SHP77 (cell line): ENCODE measurements at places on chromosomes 3 and 15.

DNA sequence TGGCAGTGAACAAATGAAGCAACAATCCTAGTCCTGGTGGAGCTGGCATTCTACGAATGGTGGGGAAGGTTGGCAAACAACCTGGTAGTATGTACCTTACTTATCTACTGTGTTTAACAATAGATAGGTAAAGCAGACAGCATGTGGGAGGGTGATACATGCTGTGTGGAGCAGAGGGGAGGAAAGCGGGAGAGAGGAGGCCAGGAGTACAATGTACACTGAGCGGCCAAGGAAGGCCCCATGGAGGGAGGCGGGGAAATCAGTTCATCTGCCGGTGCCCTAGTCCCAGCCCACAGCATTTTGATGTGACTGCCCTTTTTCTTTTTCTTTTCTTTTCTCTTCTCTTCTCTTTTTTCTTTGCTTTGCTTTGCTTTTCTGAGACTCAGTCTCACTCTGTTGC is 5.3 kb upstream of the RHCG start:
- DNase-seq, result no peak

- DNase-seq, result no peak
Measured at GRCh38 chr3:127870156-127870555, 44.9 kb upstream of the KBTBD12 start.

DNA sequence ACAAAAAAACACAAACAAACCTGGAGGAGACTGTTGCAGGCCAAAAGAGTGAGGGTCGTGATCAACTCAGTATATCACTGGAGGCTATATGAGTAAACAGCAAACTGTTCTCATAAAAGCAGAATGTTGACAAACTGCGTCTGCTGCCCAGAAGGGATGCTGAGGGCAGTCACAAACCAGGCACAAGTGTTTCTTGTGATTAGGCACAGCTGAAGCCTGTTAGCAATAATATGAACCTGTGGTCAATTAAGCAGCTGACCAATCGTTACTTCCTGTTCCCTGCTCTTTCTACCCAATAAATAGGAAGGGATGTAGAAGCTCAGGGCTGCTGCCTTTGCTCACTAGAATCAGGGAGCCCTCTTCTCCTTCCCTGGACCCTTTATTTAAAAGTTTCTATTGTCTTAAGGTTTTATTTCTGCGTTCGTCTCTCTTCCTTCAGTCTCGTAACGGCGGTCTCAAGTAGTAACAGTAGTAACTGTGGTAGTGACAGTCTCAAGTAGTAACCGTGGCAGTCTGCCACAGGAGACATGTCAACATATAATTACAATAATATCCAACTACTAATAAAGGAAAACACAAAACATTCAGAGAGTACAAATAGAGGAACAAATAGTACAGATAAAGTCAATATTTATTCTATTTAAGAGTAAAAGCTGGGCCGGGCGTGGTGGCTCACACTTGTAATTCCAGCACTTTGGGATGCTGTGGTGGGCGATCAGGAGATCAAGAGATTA is 698.4 kb upstream of the CCDC54 start:
- DNase-seq, result no peak

DNA sequence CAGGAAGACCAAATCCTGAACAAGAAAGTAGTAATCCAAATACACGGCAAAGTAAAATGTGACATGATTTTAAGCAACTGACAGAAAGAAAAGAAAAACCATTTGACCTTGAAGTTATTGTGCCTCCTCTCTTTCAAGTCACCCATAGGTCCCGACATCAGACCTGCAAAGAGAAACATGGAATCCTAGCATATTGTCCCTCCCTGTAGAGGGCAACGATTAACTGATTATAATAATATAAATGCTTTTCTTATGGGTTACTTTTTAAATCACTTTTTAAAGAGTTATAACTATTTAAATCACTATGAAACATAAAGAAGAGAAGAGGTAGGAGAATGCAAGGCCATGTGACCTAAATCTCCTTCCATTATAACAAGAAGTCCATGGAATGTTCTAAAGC is 143.2 kb upstream of the LIPC start:
- DNase-seq, result no peak

DNA sequence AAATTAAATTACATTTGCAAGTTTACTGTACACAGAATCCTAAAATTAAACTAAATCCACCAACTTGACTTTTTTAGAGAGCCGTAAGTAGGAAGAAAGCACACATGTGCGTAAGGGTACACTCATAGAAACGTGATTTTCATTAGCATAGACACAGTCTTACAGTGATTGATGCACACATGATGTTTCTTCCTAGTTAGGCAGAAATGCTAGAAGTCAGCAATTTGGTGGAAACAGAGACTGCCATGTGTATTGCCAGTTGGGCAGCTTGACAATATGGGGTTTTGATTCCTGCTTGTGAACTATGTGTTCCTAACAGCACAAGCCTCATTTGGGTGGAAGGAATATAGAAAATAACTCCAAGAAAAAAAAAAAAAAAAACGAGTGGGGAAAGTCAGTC is 878.5 kb downstream of the ROBO1 start:
- DNase-seq, result no peak

GRCh38 chr15:67957435-67958132 is 96.5 kb upstream of the PIAS1 start:
- no peak for DNase-seq
